ENCODE measurements at places on chromosomes 5 and 9.

GRCh38 chr5:118776755-118777154, 211.6 kb downstream of the DTWD2 start:
- no peak for DNase-seq

DNA sequence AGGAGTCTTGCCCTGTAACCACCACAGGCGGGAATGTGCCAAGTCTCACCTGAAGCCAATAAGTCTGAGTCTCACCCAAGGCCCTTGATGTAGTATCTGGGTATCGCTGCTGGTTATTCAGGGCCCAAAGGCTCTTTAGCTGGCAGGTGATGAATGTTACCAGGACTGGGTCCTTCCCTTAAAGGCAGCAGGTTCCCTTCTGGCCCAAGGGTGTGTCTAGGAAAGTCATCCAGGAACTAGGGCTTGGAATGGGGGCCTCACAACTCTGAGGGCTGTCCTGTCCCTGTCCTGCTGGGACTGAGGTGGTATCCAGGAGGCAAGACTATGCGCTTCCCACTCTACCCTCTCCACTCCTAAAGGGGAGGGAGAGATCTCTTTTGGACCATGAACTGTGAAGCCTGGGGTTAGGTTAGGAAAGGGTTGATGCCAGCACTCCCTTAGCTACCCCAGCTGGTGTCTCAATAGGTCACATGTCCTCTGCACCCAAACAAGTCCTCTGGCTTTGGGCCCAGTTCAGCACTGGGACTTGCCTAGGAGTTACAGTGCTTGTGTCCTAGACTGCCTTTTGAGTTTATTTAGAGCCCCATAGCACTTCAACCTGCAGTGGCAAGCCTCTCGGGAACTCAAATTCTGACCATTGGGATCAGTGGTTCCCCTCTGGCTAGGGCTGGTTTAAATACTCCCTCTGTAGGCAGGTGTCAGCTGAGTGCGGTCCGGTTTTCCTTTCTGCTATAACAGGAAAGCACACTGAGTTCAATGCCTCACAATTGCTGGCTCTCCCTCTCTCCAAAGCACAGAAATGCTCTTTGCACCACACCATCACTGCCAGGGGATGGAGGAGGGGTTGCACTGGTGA, 22.5 kb upstream of the RANBP3L start:
- peak; percentile 15 for DNase-seq

- DNase-seq: no peak
Observed at GRCh38 chr5:74067748-74068541, 441.9 kb downstream of the ARHGEF28 start.

DNA sequence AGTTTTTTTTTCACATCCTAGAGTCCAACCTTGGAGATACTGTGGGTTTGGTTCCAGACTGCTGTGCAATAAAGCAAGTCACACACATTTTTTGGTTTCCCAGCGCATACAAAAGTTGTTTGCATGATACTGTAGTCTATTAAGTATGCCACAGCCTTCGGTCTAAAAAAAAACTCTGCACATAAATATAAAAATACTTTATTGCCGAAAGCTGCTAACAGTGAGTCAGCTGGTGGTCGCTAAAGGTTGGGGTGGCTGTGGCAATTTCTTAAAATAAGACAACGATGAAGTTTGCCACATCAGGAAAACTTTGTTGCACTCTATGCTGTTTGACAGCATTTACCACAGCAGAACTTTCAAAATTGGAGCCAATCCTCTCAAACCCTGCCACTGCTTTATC, 37.4 kb downstream of the UBQLN1 start:
- no peak for DNase-seq

DNA sequence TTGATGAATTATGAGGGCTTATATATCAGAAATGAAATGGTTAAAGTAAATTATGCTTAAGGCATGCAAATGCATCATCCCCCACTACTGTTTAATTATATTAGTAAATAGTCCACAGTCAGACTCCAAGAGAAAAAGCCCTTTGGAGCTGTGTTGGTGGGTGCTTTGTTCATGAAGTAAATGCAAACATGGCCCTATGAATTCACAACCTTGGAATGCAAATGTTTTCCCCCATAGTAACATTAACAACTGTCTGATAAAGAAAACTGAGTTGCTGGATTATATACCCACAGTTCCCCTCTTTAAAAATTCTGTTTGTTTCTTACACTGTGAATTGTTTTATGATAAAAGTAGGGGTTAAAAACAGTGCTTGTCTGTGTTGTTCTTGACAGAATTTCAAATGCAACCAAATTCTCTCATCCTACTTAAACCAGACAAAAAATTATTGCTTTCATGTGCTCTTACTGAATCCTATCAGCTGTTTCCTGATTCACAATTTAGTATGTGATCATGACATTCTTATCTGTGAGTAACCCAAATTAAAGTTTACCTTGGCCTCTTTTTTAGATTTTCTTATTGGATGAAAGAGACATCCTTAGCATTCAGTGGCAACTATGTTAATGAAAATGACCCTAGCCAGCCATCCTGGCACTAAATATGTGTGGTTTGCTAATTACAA, 48.5 kb upstream of the SNCAIP start:
- DNase-seq: no peak

DNA sequence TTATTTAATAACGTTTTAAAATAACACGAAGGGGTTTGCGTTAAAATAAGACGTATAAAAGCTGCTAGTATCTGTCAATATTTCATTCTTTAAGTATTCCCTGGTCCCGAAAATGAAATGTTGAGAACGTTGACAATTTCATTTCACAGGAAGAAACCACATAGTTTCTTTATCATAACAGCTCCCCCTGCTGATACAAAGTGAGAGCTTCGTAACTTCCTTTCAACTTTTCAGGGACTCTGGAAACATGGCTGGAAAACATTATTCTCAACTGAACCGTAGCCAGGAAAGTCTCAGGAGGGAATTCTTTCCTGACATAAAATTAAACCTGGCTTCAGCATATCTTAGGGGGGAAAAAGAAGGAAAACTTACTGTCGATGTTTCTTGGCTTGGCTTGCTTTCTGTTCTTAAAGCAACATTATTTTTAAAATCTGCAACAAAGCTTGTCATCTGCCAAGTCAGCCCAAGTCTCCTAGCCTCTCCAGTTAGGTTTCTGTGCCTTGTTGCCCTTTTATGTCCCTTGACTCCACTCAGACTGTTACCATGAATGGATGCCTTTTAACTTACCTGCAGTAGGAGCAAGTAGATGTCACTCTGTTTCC, 122.9 kb upstream of the DAB2 start:
- peak; percentile 25 for DNase-seq

- no peak for DNase-seq
Observed at GRCh38 chr5:111953351-111954127, 196.5 kb upstream of the NREP start.

- no peak for DNase-seq
Observed at GRCh38 chr9:132837501-132838286, 40.4 kb downstream of the AK8 start.

DNA sequence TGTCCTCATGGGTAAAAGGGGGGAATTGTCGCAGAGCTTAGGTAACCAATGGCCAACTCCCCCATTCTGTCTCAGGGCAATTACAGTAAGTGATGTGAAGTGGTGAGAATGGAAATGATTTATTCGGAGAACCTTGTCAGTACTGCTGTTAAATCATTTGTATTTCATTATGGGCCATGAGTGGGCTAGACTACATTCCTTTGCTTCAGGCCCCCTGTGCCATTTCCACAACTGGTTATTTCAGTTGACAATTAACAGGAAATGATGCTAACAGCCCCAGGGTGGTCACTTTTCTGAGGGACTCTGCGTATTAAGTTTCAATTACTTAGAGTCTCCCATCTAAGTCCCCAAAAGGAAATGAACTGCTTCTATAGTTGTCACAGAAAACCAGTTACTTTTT, 653.7 kb downstream of the CCDC171 start:
- DNase-seq: no peak

DNA sequence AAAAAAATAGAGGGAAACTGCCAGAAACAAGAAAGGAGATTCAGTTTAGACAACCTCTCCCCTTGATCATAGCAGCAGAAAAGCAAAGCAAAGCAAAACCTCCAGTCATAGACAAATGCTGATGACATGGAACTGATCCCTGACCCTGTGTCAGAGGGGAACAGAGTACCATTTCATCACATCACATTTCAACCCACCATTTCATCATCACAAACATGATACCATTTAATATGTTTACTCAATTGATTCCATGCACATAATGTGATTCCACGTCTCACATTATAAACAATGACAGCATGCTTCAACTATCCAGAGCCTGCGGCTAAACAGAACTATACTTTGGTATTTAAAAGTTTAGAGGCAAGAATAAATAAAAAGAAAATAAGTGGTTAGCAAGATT, 28.7 kb upstream of the ACOT12 start:
- no peak for DNase-seq

Measured in DMS153 (cell line).